ENCODE measurements at places on chromosomes 1 and 21.

GRCh38 chr1:172408958-172409357 lies 11.5 kb upstream of the C1orf105 start:
- no peak for DNase-seq

DNA sequence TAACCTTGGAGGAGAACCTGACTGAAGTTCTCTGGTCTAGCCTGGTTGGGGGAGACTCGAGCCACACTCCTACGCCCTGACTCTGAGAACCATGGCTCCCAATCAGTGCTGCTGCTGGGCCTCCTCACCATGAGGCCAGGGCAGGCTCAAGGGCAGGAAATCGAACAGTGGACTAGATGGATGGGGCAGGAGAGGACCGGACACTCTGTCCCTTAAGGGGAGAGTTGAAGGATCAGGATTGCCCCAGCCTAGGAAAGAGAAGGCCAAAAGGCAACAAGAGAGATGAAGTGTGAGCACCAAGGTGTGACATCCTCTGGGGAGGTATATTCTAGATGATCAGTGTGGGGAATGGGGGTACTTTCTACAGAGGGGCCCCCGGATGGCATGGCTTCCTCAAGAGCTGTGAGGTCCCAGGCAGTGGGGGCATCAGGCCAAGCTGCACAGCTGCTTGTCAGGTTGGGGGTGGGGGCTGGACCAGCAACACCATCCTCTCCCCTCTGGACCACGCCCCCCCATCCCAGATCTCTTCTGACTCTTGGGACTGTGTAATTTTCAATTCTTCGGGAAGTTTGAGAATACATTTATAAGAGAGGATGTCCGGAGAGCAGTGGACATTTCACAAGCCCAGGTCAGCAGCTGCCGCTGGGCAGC lies 34.0 kb downstream of the MX1 start:
- DNase-seq, result no peak

DNA sequence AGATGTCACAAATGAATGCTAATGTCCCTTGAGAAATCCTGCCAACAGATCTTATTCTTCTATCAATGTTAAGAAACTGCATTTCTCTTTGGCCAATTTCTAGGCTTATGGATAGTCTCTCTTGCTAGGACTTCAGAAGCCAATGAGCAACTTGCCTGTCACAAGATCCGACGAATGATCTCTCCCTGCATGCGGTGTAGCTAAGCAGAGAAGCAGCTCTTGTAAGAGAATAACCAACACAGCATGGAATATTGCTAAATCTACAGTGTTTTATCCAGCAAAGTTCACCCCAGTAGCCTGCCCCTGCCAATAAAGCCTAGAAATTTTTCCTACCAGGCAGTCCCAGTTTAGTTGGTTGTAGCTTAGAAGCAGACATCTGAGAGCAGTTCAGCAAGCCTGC lies 2.1 kb upstream of the SLC44A5 start:
- no peak for DNase-seq

DNA sequence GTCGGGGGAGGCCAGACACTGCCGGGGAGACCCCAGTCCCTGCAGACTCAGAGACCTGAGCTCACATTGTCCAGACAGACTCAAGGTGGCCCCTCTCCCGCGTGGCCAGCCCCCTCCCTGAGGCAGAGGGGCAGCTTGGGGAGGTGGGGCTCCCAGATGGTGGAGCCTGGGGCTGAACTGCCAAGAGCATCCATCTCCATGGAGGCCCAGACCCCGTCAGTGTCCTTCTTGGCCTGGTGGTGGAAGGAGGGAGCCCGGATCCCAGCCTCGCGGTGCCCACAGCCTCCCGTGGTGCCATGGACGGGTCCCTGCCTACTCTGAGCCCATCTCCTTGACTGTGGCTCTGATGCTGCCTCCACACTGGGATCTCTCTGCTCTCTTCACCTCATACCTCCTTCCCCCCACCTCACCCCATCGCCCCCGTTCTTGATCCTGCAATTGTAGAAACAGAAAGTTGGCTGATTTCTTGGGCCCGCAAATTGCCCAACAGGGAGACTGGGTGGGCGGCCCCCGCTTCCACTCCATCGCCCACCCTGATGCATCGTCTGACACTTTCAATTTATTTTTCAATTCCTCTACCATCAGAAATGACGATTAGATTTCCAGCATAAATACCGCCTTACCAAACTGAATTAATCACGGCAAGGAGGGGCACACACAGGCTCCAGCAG lies 348.9 kb downstream of the MATN1 start:
- peak; percentile 36 for DNase-seq

DNA sequence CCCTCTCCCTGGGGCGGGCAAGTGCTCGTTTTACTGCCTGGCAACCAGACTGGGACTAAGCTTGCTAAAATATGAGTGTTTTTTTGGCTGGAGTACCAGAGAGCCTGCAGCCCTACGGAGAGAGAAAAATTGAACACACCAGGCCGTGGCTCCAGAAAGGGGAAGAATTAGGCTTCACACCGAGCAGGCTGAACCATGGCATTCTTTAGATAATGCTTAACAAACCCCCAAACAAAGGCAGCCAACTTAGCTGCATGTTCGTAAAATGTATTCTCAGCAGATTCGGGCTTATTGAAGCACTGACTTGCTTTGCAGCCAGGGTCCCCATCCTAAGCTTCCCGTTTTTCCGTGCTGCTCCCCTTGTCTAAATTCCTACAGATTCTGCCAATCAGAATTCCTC lies 76.6 kb downstream of the LMX1A start:
- no peak for DNase-seq

DNA sequence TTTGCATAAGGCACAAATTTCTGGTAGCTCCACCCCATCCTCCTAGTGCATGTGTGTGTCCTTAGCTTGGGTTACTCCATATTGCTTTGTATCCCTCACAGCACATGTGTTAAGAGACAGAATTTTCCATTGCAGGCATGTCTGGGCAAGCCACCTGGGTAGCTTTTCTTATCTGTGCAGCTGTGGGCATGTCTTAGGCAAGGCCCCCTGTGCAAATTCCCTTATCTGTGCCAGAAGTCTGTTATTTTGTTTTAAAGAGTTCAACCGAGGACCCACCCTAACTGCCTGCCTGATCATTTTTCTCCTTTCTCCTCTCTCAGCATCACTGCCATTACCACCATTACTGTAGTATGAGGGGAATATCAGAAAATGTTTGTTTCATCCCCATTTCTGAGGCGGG lies 131.9 kb downstream of the CYYR1 start:
- DNase-seq, result no peak

- no peak for DNase-seq
These were observed 18.9 kb upstream of the NKAIN1 start for GRCh38 chr1:31258581-31258980.

- DNase-seq, result no peak
These were observed 90.1 kb downstream of the TENT5C start for GRCh38 chr1:117695796-117696490.

Data from stimulated activated effector memory CD8-positive, alpha-beta T cell treated with anti-CD3 and anti-CD28 coated beads, Interleukin-12 subunit alpha, Interleukin-12 subunit beta, amount 100 ng/mL, for 72 hours (primary cell).